ENCODE measurements at places on chromosomes 3 and 15. TPM values are rescaled to one million over a fixed set of nuclear protein-coding genes. Genes with fewer than 3 reads are reported as not detected.

The PLSCR2 gene
- total RNA-seq: not detected

The HRG gene
- not detected for total RNA-seq

The SAMD7 gene
- total RNA-seq: not detected

The RETNLB gene
- not detected for total RNA-seq

The ZNF660 gene
- not detected for total RNA-seq

The ANKUB1 gene
- total RNA-seq: not detected

The TNFAIP8L3 gene
- total RNA-seq: 29.1 TPM

The HSPBAP1 gene
- total RNA-seq: 4.7 TPM

The CCDC9B gene
- 18.3 TPM for total RNA-seq

The SCAMP5 gene
- total RNA-seq: 14.2 TPM
